ENCODE measurements at places on chromosomes 1 and 21.

DNA sequence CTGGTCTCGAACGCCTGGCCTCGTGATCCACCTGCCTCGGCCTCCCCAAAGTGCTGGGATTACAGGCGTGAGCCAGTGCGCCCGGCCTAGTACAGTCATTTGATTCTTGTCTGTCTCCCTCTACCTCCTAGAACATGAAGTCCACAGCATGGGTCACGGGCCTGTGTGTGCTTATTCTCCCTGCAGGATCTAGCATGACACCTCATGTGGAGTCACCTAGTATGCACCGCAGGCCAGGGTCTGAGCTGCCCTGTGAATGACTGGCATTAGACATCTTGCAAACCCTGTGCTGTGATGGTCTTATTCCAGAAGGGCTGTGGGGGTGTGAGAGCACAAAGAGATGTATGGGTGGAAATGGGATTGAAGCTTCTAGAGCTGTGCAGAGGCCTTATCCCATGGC, 133.2 kb downstream of the GALNT2 start:
- DNase-seq, result no peak

- DNase-seq, result no peak
Measured at GRCh38 chr1:185581020-185581419, 153.2 kb upstream of the HMCN1 start.

GRCh38 chr1:54835970-54836369, 34.8 kb upstream of the TTC22 start:
- DNase-seq, result no peak

DNA sequence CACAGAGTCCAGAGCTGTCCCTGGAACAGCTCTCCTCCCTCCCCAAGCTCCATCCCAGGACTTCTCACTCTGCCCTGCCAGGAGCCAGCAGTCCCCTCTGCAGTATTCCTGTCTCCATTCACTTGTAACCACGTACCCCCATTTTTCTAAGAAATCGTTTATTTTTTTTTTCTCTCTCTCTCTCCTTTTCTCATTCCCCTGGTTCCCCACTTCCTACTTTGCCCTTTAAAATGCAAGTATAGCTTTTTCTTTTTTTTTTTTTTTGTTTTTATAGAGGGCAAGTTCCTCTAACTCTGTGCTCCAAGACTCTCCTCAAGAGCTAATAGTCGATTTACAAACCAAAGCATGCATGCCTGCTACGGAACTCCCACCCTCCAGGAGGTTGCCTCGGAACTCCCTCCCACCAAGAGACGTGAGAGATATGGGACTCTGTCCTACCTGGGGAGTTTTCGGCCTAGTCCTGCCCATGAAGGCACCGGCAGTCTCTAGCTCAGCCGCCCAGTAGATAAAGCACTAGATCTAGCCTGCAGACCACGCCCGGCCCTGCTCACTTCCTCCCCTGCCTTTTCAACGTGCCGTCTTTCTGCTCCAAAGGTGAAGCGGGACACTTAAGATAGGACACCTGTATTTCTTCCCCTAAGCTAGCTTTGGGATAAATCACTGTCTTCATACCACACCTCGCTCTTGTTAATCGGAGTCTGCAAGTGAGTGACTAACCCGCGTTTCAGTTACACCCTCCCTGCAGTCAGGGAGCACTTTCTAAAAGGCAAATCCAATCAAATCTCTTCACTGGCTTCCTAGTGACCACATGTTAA, 27.7 kb downstream of the TNFRSF9 start:
- DNase-seq, result no peak

- DNase-seq, result no peak
Measured at GRCh38 chr1:230994860-230995259, 16.0 kb downstream of the ARV1 start.

- DNase-seq, result no peak
Measured at GRCh38 chr1:207882692-207883091, 28.2 kb downstream of the CD34 start.

DNA sequence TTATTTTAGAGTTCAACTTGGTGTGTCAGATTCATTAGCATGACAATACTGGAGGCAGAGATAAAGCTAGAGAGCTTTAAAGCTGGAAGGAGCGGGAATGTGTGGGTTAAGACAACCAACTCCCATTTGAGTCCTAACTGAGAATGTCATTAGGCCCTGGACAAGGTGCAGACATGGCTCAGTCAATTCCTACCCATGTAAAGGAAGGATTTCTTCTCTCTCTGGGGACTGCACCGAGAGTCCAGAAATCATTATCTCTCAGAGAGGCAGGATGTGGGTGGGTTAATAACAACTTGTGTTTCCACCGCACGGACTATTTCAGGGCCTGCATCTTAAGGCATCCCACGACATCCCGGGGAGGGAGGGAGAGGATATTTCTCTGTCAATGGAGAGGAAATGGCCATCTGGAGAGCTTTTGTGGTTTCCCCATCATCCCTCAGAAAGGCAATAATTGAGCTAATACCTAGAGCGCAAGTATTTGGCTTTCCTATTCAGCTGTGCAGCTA, 46.7 kb upstream of the SARS1 start:
- DNase-seq, result no peak

DNA sequence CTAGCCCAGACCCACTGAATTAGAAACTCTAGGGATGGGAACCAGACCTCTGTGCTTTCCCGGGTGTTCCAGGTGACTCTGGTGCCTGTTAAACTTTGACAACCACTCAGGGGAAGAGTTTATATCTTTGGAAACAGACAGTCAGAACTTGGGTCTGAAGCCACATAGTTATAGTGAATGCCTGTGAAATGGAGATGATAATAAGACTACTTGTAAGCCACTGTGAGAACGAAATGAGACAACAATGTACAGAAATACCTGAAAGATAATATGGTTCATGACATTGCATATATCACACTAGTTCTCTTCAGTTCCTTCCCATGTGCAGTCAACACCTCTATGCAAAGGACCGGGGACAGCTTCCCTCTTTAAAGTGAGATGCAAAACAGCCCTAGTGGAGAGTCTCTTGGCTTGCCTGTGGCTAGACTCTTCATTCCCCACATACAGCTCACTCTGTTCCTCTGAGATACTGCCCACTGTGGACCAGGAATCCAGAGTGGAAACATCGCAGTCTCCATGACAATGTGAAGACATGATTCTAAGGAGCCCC, 287.5 kb downstream of the ASTN1 start:
- no peak for DNase-seq

GRCh38 chr1:78275456-78275855, 215.3 kb upstream of the PTGFR start:
- no peak for DNase-seq

DNA sequence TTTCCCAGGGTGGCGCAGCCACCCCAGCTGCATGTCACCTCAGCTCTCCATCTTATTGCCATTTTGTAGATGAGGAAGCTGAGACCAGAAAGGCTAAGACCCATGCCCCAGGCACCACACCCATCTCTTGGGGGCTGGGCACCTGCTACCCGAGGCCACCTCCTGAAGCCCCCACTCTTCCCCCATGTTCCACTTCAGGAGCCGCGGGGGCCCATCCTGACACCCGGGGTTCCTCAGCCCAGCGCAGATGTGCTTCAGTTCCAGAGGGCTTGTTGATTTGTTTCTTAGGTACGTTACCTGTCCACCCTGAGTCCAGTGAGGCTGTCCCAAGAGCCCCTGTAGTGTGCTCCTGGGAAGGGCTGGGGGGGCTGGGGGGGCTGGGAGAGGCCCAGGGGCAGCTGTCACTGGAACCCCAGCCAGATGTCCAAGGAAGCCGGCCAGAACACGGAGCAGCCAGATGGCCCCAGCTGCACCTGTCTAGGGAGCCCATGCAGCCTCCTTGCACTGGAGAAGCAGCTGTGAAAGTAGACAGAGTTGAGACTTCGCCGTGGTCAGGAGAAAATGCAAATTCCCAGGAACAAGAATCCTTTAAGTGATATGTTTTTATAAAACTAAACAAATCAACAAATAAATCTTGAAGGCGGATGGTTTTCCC, 17.1 kb upstream of the CCDC27 start:
- no peak for DNase-seq

GRCh38 chr1:87512431-87512830, 183.8 kb downstream of the LMO4 start:
- no peak for DNase-seq

- DNase-seq, result no peak
Measured at GRCh38 chr1:192530254-192530653, 45.3 kb upstream of the RGS1 start.

DNA sequence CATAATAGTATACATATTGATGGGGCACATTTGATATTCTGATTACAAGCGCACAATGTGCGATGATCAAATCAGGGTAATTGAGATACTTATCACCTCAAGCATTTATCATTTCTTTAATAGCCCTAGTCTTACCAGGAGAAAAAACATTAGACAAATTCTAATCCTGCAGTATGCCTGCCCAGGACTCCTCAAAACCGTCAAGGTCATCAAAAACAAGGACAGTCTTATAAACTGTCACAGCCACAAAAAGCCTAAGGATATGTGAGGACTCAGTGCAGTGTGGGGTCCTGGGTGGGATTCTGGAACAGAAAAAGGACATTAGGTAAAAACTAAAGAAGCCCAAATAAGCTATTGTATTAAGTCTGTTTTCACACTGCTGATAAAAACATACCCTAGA, 19.1 kb downstream of the CAPN9 start:
- no peak for DNase-seq

DNA sequence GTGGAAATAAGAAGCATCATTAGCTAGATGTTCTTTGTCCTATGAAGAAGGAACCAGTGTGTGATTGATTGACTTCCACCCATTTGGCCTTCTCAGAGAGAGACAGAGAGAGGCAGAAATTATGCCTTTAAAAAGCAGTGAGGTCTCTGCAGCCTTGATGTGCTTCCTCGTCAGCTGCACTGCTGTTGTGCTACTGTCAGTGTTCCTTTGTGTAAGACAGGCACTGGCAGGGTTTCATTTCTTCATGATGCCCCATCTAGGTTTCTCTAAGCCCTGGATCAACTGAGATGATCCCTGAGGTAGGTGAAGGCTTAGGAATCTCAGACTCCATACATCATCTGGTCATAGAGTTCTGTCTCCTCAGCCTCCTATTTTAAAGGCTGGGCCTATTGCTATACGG, 34.9 kb downstream of the GPR3 start:
- no peak for DNase-seq

DNA sequence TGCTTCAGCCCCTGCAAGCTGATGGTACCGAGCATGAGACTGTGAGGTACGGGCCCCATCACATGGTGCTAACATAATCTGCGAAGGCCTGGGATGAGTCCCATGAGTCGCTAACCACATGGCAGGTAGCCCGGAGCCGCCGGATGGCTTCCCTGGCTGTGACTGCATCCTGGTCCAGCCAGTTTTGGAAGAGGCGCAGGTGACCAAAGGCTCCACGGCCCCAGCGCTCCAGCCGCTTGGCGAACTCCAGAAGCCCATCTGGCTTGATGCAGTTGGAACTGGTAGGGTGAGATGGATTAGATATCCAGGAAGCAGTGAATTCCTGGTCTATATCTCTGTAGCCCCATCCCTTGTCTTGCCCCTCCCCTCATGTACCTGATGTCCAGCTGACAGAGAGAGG, 24.6 kb downstream of the LRRC41 start:
- no peak for DNase-seq

DNA sequence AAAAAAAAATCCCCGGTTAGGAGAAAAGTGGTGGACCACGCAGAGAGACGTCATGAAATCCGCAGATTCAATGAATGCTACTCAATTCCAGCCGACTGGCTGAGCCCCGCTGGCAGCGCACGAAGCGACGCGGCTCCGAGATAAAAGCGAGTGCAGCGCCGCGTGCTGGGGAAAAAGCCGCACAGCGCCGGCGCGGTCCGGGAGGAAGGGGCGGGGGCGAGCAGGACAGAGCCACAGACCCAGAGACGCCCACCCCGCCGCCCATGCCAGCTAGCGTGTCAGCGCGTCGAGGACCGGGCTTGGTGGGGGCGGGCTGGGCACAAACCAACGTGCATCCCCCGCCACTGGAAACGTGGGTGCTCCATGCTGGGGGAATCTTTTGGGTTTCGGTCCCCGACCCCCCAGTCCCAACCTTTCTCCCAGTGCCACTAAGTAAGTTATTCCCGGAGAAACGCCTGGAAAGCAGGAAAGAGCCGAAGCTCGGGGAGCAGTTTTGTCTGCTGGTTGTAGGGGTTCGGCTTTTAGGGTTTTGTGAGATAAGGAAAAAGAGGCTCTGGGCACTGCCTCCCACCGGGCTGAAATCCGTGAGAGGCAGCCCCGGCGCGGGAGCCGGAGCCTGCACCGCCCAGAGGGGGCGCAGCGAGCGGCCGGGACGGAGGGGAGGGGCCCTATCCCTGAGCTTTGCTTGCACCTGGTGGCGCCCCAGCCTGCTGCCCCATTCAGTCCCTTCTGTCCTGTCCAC, at the start of gene KCNJ6:
KCNJ6 (minus strand) TSS at position 148 of the 742 bp plus-strand sequence. CDS start 75,775 bp downstream, outside the sequence.
- DNase-seq, result no peak

DNA sequence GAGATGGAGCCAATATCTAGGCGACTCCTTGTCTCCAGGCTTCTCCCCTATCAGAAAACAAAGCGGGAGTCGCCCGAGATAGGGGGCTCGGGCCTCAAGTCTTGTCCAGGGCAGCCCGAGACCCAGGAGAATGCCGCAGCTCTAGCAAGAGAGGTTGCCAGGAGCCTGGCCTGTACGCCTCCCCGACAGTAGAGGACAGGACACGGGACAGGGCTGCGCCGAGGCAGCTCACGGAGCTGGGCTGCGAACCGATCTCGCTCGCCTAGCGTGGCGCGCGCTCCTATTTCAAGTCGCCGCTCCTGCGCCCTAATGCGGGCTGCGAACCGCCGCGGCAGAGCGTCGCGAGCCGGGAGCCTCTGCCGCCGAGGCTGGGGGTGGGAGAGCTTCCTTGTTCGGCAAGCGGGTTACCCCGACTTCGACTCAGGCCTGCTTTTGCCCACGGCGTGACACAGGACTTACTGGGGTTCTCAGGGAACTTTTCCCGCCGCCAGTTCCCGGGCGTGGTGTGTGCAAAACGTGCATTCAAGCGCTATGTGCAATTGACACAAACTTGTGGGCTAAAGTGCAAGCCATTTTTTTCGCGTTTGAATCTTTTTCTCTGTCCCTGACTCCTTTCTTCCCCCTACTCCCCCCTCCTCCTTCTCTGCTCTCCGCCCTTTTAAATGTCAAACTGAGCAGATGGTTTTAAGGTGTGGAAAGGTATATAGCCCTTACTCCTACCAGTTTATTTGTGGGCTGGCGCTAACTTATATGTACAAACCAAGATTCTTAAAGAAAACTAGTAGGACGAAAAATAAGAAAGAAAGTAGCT, 2.4 kb upstream of the PROX1 start:
- peak; percentile 35 for DNase-seq

- DNase-seq, result no peak
Measured at GRCh38 chr1:228809621-228810394, 74.5 kb downstream of the RHOU start.

DNA sequence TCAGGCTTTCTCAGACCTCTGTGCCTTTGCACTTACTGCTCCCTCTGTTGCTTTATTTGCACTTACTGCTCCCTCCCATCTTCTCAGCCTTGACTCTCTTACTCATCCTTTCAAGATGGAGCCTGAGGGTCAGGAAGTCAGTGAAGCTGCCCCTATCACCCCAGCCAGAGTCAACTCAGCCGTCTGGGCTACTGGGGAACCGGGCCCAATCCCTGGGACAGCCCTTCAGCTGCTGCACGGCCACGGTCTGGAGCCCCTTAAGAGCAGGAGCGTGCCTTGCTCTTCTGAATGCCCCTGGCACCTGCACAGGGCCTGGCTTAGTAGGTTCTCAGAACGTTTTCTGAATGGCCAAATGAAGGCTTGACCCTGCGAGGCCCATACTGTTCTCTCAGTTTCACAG, 244.4 kb downstream of the FOXD2 start:
- DNase-seq, result no peak

Measured in heart left ventricle (tissue), 16 donors.